ENCODE measurements at places on chromosomes 1 and 21.

DNA sequence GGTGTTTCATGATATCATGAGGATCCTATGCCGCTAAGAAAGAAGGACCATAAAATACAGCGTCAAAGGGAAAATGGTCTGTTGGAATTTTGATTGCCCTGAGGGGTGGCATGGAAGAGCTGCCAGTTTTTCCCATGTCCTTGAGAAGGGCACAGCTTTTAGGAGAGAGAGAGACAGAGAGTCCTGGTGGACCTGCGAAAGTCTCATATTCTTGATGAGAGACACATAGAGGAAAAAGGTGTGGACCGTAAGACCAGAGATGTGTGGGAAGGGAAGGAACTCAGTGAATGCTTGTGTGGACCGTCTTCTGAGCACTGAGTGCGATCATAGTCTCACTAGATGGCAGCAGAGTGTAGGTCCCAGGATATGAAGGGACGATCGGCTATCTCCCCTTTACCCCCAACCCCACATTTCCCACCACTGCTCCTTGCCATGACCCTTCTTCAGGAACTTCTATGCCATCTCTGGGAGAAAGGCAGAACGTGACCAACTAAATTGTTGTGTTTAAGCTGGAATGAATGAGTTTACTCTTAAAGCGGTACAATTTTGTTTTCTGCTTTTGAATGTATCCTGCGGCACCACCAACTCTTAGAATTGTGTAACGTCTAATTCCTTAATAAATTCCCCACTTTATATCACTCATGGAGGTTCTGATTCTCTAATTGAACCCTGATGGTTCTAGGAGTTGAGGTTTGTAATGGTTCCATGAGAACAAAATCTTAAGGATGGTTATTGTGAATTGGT, 117.7 kb downstream of the CTH start:
- DNase-seq: peak; percentile 27

- DNase-seq: no peak
Measured at GRCh38 chr21:38774152-38774551, 31.6 kb upstream of the ETS2 start.

GRCh38 chr1:1275836-1276235, 2.2 kb upstream of the UBE2J2 start:
- DNase-seq: no peak

- DNase-seq: no peak
Measured at GRCh38 chr1:12627296-12627695, 9.3 kb upstream of the DHRS3 start.

DNA sequence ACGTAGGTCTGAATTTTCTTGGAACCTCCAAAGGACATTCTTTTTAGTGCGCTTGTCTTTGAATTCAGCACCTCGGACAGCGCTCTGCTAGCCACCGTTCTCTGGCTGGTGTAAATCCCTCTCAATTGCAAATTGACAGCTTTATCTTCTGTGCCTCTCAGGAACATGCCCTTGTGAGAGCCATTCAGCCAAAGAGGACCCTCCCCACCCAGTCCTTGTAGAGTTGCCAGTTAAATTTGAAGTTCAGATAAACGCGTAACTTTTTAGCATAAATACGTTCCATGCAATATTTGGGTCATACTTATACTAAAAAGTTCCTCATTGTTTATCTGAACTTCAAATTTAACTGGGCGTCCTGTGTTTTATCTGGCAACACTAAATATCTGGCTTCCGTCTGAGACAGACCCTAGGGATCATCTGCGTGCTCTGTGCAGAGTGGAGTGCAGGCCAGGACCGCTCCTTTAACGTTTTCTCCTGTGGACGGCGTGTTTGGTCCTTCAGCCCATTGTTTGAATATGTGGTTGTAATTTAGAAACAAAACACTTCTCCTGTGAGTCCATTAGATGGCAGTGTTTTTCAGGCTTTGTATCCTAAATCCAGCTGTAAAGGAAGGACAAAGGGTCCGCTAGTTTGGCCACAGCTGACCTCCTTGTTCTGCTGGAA, 7.0 kb downstream of the KCNAB2 start:
- DNase-seq: no peak

- no peak for DNase-seq
Measured at GRCh38 chr1:85577419-85578320, 2.9 kb upstream of the CCN1 start.

GRCh38 chr1:60867782-60868181, 214.6 kb upstream of the NFIA start:
- no peak for DNase-seq

DNA sequence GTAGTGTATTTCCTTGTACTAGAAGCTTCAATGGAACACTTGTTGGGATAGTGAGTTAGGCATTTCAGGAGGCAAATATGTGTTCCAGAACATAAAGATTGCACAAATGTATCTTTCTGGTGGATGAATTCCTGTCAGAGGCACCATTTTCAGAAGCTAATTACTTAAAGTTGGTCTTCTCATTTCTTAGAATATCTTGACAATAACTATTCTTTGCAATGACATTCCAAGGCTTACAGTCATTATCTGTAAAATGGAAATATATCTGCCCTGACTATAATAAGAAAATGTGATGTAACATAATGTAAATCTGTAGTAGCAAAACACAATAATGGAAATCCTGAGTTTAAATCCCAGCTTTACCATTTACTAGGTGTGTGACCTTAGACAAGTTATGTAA, 2.7 kb downstream of the VCAM1 start:
- DNase-seq: no peak

DNA sequence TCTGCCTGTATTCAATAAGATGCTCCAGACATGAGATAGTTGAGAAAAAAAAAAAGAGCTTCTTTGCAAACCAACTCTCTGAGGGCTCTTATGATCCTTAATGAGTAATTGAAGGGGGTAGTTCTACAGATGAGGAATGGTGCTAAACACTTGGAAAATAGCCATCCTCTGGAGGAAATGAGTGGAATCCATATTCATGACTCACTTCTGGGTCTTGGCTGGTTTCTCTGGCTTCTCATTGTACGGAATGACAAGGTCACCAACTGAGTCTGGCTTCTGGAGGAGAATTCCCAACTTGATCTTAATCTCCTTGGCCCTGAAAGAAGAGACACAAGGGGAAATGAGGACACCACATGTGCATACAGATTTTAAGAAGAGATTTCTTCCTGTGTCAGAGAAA, 34.7 kb downstream of the RGS5 start:
- DNase-seq: no peak

DNA sequence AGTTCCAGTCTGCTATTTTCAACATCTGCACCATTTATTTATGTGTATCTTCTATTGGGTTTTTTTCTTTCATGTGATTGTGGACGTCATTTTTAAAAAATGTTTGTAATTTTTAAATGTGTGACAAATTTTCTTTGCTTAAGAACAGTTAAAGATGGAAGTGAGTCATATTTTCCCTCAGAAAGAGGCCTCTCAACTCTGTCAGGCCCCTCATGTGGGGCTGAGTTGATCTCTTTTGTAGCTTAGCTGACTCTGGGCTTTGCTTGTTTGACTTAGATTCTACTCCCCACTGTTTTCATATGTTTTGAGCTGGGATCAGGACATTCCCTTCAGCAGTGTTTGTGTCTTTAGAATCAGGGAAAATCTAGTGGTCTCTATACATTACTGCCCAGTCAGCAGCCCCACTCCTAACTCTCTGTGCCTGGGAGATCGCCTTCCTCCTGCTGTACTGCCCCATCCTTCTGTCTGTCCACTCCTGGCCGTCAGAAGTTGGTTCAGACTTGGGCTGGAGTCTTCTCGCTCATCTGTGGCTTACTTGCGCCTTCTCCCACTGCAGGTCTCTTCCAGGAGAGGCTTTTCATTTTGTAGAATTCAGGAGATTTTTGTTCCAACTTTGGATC, 137.4 kb downstream of the DYRK1A start:
- DNase-seq: peak; percentile 7

DNA sequence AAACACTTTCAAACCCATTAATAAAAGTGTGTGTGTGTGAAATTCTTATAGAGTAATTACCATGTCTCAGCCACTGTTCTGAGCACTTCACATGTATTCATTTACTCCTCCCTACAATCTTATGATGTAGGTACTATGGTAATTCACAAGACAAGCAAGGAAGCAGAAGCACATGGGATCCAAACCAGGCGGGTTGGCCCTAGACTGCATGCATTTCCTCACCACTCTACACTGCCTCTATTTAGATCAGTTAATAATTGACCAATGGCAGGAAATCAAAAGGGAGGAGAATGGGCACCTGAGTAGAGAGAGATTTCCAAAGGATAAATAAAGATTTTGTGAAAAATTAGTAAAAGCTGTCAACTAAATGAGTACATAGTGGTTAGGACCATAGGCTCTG, 15.7 kb downstream of the MAP3K21 start:
- no peak for DNase-seq

All from NK-92 treated with Interleukin-12 subunit alpha and Interleukin-12 subunit beta, amount 100 ng/mL, for 24 hours (cell line).